Globus pallidus (tissue), 1 donor: ENCODE measurements at places on chromosomes 4 and X.

GRCh38 chr4:158758142-158758541 is 10.7 kb upstream of the FNIP2 start:
- DNase-seq, result no peak

- no peak for DNase-seq
Measured at GRCh38 chr4:98557194-98557892, 101.1 kb downstream of the TSPAN5 start.

GRCh38 chr4:32544846-32545245 is 1824.7 kb downstream of the PCDH7 start:
- no peak for DNase-seq

DNA sequence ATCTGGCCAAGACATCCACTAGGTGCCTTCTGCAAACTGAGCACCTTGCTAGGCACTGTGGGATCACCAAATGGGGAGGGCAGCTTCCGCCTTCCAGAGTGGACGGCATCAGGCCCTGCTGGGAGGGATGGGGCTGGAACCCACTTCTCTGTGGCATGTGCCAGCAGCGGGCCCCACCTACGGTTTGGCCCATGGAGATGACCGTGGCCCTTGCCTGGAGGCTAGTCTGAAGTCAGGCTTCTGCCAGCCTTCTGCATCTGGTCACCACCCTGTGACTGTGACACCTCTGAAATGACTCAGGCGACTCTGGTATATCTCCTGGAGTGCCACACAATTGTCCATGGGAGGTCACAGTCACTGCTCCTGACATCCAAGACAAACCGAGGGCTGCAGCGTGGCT is 7.2 kb downstream of the SSR4 start:
- no peak for DNase-seq

DNA sequence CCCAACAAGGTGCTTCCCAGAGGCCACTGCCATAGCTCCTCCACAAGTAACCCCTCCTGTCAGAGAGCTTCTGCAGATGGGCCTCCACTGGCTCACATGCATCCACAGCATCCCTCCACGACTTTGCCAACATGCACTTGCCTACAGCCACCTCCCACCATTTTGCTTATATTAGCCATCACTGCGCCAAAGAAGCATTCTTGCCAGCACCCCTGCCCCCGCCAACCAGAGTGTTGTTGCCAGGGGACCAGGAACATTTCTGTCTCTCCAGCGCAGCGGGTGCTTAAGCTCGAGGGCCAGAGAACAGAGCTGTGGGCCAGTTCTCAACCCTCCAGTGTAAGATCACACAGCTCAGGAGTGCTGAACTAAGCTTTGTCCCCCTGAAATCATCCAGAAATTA is 517.6 kb downstream of the PABPC4L start:
- no peak for DNase-seq

DNA sequence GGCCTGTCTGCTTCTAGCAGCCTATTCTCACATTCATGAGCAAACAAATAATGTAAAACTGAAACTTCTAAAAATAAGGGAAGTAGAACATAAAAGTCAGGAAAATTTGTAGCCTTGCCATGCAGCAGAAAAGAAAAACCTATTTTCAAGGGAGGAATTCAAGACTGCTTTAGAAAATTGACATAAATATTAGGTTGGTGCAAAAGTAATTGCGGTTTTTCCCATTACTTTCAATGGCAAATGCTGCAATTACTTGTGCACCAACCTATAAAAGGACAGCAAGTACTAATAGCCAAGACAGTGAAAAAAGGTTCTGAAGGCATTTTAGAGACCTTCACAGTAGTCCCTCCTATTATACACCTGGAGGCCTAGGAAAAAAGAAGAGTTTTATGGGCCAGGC is 457.8 kb downstream of the KLHL4 start:
- no peak for DNase-seq

DNA sequence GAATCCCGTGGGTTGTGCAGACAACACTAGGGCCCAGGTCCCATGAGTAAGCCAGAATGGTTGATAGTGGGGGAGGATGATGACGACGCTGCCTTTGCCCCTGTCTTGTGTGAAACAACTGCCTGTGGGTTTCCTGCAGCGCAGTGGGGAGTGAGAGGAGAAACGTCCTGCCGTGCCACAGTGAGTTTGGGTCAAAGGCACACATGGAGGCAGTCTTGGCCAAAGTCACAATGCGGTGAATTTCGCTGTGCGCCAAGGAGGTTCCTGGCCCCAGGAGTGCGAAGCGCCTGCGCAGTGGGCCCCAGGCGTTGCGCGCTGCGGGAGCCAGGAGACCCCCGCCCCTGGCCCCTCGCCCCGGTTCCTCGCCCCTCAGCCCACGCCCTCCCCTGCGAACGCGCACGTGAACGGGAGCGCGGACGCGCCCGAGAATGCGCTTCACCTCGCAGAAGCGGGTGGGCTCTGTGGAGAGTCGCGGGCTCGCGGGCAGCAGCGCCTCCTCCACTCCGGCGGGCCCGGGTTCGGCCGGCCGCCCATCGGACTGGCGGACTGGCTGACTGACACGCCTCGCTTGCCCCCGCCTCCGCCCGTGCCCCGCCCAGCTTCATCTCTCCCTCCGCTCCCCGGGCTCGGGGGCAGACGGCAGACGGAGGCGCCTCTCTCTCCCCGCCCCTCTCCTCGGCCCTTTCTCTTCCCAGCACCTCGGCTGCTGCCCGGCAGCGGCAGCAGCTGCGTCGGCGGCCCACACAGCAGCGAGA is at the start of gene NUDT10:
Gene NUDT10 (plus strand): TSS at position 635 of the 755 bp plus-strand sequence. CDS start 144 bp downstream, outside the sequence.
- no peak for DNase-seq

DNA sequence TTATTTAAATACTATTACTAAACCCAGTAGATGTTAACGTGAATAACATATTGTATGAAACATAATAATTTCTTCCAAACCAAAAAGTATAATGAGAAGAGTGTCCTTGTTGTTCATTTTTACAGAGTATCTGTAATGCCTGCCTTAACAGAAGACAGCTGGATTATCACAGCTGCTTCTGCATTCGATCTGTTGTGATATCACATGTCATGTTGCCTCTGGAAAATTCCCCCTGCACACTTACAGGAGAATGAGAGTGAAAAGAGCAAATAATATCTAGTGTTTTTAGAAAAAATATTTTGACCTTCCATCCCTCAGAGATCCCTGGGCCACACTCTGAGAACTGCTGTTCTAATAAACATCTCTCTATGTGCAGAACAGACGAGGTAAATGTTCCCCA is 240.1 kb upstream of the NOCT start:
- no peak for DNase-seq

- DNase-seq, result peak; percentile 46
Measured at GRCh38 chrX:10722851-10723250, 102.5 kb upstream of the MID1 start.

DNA sequence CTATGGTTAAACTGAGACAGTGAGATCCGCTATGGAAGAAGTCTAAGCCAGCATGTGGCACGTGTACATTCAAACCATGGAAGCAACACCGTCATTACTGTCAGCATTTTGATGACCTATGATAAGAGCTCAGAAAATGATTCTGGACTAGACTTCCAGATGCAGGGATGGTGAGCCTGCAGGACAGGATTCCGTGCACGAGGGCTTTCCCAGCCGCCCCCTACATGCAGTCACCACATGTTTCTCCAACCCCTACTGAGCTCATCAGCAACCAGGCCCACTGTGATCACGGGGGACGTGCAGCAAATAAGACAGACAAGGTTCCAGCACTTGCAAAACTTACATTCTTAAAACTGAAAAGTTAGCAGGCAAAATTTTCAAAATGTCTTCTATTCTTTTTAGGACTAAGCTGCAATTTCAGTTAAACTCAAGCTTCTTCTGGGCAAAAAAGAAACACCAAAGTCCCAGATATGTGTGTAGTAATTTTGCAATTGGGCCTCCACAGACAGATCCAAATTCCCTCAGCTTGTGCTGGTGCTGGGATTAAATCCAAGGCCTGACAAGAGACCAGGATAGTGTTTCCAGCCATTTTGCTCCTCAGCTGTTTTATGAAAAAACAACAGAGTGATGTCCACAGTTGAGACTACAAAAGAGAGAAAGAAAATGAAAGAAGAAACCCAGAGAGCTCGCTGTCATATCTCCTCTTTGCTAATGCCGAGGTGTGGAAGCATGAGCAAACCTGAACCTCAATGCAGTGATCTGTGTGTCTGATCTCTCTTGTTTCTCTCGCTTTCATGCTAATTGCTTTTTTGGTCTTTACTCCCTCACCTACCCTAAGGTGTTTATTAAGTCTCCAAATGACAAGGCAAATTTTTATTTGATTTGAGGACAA is 118.2 kb downstream of the AFAP1 start:
- DNase-seq, result no peak

GRCh38 chrX:134423606-134424005 is 36.4 kb upstream of the HPRT1 start:
- peak; percentile 24 for DNase-seq

DNA sequence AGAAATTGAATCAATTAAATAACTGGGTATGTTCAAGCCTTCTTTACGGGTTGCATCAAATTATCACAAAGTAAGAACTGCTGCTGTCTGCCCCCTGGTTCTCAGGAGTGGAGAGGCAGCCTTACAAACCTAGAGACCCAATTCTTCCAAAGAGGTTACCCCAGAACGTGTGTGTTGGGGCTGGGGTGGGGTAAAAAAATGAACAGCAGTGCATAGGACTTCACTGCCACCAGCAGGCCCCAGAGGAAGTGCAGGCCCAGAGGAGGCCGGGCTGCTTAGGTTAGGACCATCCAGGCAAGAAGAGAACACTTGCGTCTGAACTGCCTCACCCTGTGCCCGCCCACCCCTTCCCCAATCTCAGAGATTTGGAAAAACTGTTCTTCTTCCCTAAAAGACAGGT is 1.5 kb upstream of the NWD2 start:
- no peak for DNase-seq

- DNase-seq, result no peak
Measured at GRCh38 chr4:139153411-139154133, 23.4 kb downstream of the ELF2 start.

GRCh38 chrX:121322159-121322558 is 274.7 kb downstream of the GLUD2 start:
- DNase-seq, result no peak

GRCh38 chrX:152072236-152072635 is 66.1 kb downstream of the MAGEA10 start:
- DNase-seq, result no peak

DNA sequence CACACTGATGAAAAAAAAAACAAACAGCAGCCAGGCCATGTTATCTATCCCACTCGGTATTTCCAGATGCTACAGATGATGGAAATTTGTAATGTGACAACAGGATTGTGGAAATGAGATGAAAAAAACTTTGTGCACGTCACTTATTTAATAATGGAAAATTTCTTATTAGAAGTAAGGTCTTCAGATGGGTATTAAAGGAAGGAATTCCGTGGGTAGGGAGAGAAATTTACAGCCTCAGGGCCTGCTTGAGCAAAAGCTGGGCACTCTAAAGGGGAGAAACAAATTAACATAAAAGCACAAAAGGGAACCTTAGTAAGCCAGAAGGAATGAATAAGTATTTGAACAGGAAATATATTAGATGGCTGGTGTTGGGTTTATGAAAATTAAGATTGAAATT is 4.2 kb upstream of the PKD2 start:
- DNase-seq, result no peak

DNA sequence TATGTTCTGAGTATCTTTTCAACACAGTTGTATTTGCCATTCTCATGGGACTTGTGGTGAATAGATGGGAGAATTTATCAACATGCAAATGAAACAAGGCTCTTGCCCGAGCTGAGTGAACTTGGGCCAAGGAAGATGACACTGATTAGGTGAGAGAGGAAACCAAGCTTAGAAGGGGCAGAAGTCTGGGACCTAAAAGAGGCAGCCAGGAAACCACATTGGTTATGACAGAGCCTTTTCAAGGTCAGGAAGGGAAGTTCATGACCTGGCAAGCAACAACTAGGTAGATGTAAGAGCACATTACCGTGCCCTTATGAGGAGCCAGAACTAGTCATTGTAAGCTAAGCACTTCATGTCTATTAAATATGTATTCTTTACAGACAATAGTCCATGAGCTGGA is 590.3 kb downstream of the PACRGL start:
- DNase-seq, result no peak

- no peak for DNase-seq
Measured at GRCh38 chr4:109029987-109030386, 267.1 kb upstream of the ETNPPL start.

GRCh38 chrX:72048510-72049455 is 82.9 kb downstream of the RTL5 start:
- DNase-seq, result no peak

DNA sequence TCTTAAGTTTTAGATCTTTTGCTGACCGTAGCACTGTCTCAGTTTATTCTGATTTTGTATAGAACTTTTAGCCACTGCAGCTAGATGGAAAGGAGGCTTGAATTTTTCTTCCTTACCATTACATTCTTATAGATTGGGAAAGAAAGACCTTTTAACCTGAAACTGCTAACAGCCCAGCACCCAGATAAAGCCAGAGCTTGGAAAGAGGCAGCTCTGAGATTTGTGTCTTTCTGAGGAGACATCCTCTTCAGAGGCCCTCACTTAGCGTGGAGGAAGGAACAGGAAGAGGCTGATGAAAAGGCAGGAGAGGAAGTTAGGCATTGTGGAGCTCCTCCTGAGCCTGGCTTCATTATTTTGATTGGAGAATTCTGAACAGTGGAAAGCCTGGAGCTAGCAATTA is 35.1 kb downstream of the ATG4A start:
- DNase-seq, result no peak

DNA sequence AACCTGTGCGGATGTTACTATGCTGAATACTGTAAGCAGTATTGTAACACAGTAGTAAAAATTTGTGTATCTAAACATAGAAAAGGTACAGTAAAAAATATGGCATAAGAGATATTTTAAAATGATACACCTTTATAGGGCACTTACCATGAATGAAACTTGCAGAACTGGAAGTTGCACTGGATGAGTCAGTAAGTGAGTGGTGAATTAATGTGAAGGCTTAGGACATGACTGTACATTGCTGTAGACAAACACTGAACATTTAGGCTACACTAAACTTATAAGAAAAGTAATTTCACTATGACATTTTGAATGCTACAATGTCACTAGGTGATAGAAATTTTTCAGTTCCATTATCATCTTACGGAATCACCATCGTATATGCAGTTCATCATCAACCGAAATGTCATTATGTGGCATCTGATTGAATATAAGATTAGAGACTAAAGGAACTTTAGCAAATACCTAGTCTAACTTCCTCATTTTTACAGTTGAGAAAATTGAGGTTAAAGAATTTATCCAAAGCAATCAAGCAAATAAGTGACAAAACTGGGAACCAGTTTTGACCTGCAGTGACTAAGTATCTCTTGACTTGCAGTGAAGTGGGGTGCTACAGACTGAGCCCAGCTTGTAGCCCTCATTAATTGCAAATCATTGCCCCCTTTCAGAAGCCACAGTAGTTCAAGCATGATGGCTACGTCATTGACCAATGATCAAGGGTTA is 55.3 kb downstream of the EGF start:
- no peak for DNase-seq

DNA sequence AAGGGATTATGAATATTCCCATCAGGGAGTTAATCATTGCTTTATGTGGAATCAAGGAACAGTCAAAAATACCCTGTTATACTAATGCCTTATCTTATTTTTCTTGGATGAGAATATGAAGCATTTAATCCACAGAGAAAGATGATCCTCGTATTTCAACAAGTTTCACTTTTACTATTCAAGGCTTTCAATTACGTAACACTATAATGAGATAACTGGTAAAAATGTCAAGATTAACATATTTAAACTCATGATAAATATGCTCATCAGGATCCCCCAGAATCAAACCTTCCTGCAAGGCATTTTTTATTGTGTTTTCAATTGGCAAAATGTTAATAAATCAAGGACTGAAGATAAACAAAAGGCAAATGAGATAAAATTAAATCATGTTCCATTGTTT is 5.1 kb downstream of the ZXDA start:
- no peak for DNase-seq
